Activated T-helper 1 cell treated with anti-CD3 and anti-CD28 coated beads, Interleukin-12 subunit alpha, Interleukin-12 subunit beta, Interleukin-2, Interleukin-4 antibody, amounts not matched to agents 30 ng/mL and 10 ng/mL and 1 ng/mL, durations not matched to agents 14 hours and 24 hours and 36 hours (primary cell): ENCODE measurements at places on chromosomes 13 and 19. TPM values are rescaled to one million over a fixed set of nuclear protein-coding genes. Genes with fewer than 3 reads are reported as not detected.

GRCh38 chr13:33281951-33282595 lies 3.5 kb downstream of the STARD13 start:
- DNase-seq, result no peak

Gene ALOX5AP
- 65.8 and 72.2 TPM in 2 replicates for total RNA-seq

- DNase-seq, result no peak
These were observed 24.6 kb downstream of the CHST8 start for GRCh38 chr19:33646306-33646705.

Gene CEACAM8
- total RNA-seq, result not detected in 2 replicates

GRCh38 chr19:6470173-6470572 lies 6.1 kb downstream of the CRB3 start:
- DNase-seq, result no peak

Gene WDR88
- not detected in 2 replicates for total RNA-seq

Gene OLFM2
- total RNA-seq, result 0.78 and 1.6 TPM in 2 replicates

Gene DIRAS1
- 0.05 TPM in 1 of 2 replicates, not detected in the other for total RNA-seq

GRCh38 chr13:109773276-109773675 lies 13.1 kb downstream of the IRS2 start:
- DNase-seq, result no peak

- no peak for DNase-seq
These were observed 530.9 kb upstream of the NBEA start for GRCh38 chr13:34411177-34411576.

DNA sequence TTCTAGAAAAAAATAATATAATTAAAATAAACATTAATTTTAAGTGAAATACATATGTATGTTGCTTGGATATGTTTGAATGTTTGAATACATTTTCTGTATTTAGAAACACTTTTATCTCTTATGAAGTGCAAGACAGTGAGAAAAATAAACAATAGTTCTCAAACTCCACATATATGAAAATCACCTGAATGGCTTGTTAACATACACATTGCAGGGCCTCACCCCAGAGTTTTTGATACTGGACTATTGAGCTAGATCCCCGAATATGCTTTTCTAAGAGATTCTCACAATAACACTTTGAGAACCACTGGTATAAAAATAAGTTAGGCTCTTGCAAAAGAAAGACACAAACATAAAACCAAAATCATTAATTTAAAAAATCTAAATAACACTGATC lies 1570.3 kb upstream of the PRR20A start:
- no peak for DNase-seq

Gene ATP8B3
- 4.1 and 5.0 TPM in 2 replicates for total RNA-seq

- no peak for DNase-seq
These were observed 11.7 kb downstream of the NOP53 start for GRCh38 chr19:47756953-47757608.

Gene TNFRSF19
- not detected in 2 replicates for total RNA-seq

Gene CYP2A7
- not detected in 2 replicates for total RNA-seq

Gene INSR
- 1.5 TPM in 2 replicates for total RNA-seq

GRCh38 chr13:107742544-107742943 lies 472.8 kb downstream of the LIG4 start:
- no peak for DNase-seq

- DNase-seq, result peak; percentile 22
These were observed 83.0 kb downstream of the POLR1D start for GRCh38 chr13:27704681-27705080.

Gene KL
- 0.49 and 0.54 TPM in 2 replicates for total RNA-seq

Gene ZNF135
- total RNA-seq, result 0.05 and 0.16 TPM in 2 replicates

Gene SKA3
- total RNA-seq, result 29.4 and 32.4 TPM in 2 replicates

Gene ZSCAN4
- total RNA-seq, result not detected in 2 replicates

DNA sequence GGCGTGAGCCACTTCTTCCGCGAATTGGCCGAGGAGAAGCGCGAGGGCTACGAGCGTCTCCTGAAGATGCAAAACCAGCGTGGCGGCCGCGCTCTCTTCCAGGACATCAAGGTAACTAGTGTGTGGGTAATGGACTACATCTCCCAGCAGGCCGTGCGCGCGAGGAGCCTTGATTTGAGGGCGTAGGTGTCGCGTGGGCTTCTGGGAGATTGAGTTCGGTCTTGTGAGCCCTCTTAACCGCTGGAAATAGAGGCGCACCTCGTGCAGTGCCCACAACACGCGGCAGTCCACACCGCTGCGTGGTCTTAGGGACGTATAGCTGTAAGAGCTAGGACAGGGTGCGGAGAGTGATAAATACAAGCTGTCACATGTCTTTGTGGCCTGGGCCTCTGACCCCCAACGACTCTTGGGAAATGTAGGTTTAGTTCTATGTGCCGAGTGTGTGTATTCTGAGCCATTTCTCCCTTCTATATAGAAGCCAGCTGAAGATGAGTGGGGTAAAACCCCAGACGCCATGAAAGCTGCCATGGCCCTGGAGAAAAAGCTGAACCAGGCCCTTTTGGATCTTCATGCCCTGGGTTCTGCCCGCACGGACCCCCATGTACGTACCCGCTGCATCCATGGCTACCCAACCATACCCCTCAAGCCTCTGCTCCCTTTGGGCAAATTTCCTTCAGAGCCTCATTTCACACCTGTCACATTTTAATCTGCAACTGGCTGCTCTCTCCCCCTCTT lies 864 bp downstream of the FTL start:
- peak; percentile 84 for DNase-seq
